ENCODE measurements at places on chromosomes 7 and 10.

DNA sequence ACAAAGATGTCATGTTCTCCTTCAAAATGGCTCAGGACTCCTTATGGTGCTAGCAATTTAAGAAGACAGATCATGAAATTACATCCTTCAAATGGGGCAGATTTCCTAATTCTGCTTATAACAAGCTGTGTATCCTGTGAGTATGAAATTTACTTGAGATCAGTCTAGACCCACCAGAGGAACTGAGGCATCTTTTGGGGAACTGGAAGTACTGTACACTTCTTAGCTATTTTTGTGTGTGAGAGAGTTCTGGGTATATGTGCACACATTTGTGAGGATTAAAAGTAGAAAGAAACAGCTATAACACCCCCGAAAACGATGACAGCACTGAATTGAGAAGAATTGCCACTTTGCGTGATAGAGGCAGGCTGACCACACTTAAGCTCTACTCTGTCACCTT lies 187.0 kb upstream of the CCDC6 start:
- DNase-seq: no peak

DNA sequence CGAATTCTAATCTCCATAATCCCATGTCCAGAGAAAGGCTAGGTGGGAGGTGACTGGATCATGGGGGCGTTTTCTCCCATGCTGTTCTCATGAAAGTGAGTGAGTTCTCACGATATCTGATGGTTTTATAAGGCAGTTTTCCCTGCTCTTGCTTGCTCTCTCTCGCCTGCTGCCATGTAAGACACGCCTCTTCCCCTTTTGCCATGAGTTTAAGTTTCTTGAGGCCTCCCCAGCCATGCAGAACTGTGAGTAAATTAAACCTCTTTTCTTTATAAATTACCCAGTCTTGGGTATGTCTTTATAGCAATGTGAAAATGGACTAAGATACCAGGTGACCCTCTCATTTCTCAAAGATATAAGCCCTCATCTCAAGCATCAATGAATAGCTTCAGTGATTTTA lies 1.1 kb upstream of the ACTA2 start:
- no peak for DNase-seq

DNA sequence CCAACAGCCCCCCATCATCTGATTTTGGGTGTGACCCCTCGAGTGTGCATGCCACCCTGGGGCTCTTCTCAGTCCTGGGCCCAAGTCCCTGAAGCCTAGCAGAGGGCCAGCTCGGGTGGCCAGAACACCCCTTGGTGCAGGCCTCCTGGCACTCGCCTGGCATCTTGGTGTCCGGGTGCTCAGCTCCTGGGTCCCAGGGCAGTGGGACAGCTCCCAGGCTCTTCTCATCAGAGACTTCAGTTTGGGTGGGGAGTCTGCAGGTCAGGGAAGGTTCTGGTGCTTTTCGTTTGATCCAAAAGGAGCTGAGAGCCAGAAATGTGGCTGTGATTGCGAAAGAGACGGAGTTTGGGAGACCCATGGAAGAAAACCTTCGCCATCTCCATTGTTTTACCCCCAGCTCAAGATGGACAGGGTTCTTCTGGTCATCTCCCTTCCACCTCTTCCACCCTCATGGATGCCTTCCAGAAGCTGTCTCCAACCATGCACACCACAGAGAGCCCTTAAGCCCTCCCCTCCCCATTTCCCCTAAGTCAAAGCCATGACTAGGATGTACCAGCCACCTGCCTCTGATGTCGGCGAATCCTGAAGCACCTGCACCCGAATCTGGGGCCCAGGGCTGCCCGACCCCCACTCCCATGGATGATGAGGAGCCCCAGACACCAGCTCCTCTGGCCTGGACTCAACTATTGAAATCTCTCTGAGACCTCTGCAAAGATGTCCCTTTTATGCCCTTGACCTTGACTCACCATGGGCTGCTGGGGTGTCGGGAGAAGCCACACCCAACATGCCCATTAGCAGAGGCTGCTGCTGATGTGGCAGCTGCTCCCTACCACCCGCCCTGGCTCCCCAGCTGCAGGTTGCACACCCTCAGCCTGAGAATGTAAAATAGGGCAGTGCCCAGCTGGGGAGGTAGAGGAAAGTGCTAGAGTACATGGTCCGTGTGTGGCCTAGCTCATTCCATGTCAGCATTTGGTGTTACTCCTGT lies 55.3 kb downstream of the ADCYAP1R1 start:
- no peak for DNase-seq

- DNase-seq: no peak
Measured at GRCh38 chr7:6165521-6166320, 106.7 kb downstream of the CYTH3 start.

DNA sequence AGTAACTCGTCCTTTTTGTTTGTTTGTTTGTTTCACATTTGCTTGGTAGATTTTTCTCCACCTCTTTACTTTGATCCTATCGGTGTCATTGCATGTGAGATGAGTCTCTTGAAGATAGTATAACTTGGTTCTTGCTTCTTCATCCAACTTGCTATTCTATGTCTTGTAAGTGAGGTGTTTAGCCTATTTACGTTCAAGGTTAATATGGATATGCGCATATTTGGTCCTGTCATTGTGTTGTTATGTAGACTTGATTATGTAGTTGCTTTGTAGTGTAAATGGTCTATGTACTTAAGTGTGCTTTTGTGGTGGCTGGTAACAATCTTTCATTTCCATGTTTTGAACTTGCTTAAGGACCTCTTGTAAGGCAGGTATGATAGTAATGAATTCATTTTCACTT lies 192.8 kb upstream of the MAGI2 start:
- no peak for DNase-seq

Data from T-helper 2 cell (primary cell).